ENCODE measurements at places on chromosomes 3 and 15. TPM values are rescaled to one million over a fixed set of nuclear protein-coding genes. Genes with fewer than 3 reads are reported as not detected.

GRCh38 chr3:9749296-9749644 lies 482 bp upstream of the OGG1 start:
- peaks cover 7% of the 10 kb centered on the region for H3K4me1 ChIP-seq
- H3K4me3 ChIP-seq, result peak overlapping the region; percentile 92
- H3K27ac ChIP-seq, result peak overlapping the region; percentile 56
- H3K36me3 ChIP-seq, result peaks cover 66% of the 10 kb centered on the region
- DNase-seq, result no peak
- H3K27me3 ChIP-seq, result no peaks in the 10 kb centered on the region

DNA sequence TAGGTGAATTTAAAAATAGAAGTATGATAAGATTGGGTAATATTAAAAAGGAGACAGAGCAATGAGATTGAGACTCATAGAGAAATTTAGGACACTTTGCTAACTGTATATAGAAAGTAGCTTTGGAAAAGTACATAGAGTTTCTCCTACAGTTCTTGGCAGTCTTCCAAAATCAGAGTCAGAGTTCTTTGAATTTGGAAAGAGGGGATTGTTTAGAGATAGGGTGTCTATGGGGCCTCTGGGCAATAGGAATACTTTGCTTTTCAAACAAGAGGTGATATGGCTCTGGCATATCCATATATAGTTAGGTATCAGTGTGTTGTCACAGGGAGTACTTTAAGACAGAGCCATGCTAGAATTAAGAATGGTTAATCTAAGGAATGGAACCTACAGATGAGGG lies 477.1 kb upstream of the KCNMB2 start:
- H3K4me1 ChIP-seq, result no peaks in the 10 kb centered on the region
- H3K27me3 ChIP-seq, result no peaks in the 10 kb centered on the region
- no peak overlapping the region for H3K27ac ChIP-seq
- no peaks in the 10 kb centered on the region for H3K36me3 ChIP-seq
- no peak overlapping the region for H3K4me3 ChIP-seq

The CD86 gene
- 0.40 TPM for total RNA-seq

GRCh38 chr3:164024786-164025185 lies 1053.5 kb downstream of the SI start:
- no peaks in the 10 kb centered on the region for H3K36me3 ChIP-seq
- no peak for DNase-seq
- H3K4me1 ChIP-seq, result no peaks in the 10 kb centered on the region
- H3K27me3 ChIP-seq, result no peaks in the 10 kb centered on the region
- H3K27ac ChIP-seq, result no peak overlapping the region

- no peaks in the 10 kb centered on the region for H3K4me1 ChIP-seq
- no peak for DNase-seq
- no peak overlapping the region for H3K27ac ChIP-seq
- no peaks in the 10 kb centered on the region for H3K27me3 ChIP-seq
- no peaks in the 10 kb centered on the region for H3K36me3 ChIP-seq
These were observed 11.2 kb upstream of the ATP11B start for GRCh38 chr3:182782149-182782548.

- H3K4me1 ChIP-seq, result no peaks in the 10 kb centered on the region
- peak; percentile 30 for DNase-seq
- no peak overlapping the region for H3K4me3 ChIP-seq
- no peak overlapping the region for H3K27ac ChIP-seq
These were observed 104.1 kb downstream of the TPRA1 start for GRCh38 chr3:127486321-127486944.

- no peaks in the 10 kb centered on the region for H3K36me3 ChIP-seq
- H3K4me3 ChIP-seq, result no peak overlapping the region
- no peak overlapping the region for H3K27ac ChIP-seq
- H3K4me1 ChIP-seq, result no peaks in the 10 kb centered on the region
- DNase-seq, result no peak
These were observed 569.3 kb downstream of the MECOM start for GRCh38 chr3:169094204-169094603.

DNA sequence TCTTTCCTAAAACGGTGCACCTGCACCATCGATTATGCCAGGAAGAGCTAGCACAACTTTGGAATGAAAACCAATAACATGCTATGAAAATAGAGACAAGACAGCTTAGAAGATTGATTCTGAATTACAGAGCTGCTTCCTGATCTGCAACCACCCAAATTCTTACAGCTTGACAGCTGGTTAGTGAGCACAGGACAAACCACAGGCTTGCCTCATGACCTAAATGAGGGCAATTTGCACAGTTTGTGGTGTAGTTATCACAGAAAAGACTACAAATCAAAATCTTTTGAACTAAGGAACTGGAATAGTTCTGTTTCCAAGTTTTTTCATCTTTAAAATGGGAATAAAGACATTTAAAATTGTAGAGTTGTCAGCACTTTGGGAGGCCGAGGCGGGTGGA lies 533.5 kb downstream of the NAALADL2 start:
- H3K27ac ChIP-seq, result no peak overlapping the region
- no peaks in the 10 kb centered on the region for H3K36me3 ChIP-seq
- H3K4me1 ChIP-seq, result no peaks in the 10 kb centered on the region

The IGF1R gene
- total RNA-seq, result 109 TPM

The VGLL4 gene
- 41.9 TPM for total RNA-seq

DNA sequence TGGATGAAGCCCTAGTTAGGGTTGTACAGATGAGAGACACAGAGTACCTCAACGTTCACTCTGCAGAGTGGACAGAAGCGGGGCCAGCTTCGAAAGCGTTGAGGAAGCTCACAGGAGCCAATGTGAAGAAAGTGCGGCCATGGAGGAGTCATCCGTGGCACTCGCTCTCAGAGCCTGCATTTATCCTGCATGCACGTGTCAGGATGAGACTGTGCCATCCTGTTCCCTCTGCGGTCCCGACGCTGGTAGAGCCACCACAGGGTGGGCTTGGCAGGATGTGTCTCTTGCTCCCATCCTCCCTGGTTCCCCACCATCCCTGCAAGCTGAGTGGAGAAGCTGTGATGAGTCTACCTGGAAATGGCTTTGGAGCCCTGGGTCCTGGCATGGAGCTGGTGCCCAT lies 39.3 kb downstream of the KLHL25 start:
- peaks cover 2% of the 10 kb centered on the region for H3K36me3 ChIP-seq
- H3K4me1 ChIP-seq, result peaks cover under 1% of the 10 kb centered on the region
- no peak overlapping the region for H3K4me3 ChIP-seq
- no peak for DNase-seq
